ENCODE measurements at places on chromosomes 12 and 14.

DNA sequence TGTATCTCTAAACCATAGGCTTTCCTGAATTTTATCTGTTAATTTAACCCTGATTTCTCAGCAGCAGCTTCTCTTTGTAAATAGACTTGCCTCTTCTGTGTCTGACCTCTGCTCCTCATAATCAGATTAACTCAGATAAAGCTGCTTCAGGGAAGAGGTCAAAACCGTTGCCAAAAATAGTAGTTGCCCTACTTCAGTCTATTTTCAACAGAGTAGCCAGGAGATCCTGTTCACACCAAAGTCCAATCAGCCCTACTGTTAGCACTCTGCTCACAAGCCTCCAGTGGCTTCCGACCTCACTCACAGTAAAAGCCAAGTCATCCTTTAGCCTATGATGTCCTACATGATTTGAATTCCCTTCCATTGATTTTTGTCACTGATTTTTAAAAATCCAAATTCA, 258.4 kb downstream of the PPFIA2 start:
- DNase-seq, result no peak

- no peak for DNase-seq
Measured at GRCh38 chr12:68497702-68498101, 113.0 kb upstream of the RAP1B start.

DNA sequence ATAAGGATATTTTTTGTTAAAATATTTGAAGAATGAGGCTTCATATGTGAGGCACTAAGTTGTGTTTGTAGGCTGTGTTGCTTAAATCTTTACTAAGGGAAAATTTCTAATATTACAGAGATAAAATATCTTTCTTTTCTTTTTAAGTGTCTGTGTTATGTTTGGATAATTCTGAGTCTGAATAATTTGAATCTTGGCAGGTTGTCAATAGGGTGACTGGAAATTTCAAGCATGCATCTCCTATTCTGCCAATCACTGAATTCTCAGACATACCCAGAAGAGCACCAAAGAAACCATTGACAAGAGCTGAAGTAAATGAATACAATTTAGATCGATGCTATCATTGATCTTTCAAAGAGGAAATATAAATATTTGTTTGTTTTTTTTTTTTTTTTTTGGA, 29.4 kb downstream of the TMPO start:
- DNase-seq, result no peak

DNA sequence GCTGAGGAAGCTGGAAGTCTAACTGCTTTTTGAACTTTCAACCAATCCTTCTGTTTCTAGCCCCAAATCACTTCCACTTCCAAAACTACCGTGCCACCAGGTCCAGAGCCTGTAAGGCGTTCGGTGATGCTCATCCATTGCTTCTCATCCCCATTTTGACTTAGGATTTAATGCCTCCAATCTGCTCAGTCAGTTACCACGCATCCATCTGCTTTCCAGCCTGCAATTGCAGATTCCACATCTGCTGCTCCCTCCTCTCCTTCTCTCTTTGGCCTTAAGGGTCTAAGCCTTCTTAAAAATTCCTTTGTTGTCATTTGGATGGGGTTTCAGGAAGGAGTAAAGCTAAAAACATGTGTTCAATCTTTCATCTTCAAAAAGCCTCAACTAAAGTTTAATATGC, 74.7 kb downstream of the TUNAR start:
- DNase-seq, result no peak

- DNase-seq, result no peak
Measured at GRCh38 chr14:102485693-102486512, 23.7 kb downstream of the ANKRD9 start.

DNA sequence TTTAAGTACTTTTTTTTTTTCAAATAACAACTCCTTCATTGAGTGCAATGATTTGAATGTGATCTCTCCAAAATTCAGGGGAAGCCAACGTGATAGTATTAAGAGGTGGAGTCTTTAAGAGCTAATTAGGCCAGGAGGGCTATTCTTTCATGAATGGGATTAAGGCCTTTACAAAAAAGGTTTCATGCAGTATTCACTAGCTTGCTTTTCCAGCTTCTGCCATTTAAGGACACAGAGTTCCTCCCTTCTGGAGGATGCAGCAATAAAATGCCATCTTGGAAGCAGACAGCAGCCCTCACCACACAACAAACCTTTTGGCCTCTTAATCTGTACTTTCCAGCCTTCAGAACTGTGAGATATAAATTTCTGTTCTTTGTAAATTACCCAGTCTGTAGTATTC, 586.8 kb upstream of the LMO3 start:
- no peak for DNase-seq

- no peak for DNase-seq
Measured at GRCh38 chr12:3532931-3533702, 42.1 kb downstream of the PRMT8 start.

GRCh38 chr12:51924551-51925319, 17.4 kb downstream of the ACVRL1 start:
- DNase-seq, result no peak

DNA sequence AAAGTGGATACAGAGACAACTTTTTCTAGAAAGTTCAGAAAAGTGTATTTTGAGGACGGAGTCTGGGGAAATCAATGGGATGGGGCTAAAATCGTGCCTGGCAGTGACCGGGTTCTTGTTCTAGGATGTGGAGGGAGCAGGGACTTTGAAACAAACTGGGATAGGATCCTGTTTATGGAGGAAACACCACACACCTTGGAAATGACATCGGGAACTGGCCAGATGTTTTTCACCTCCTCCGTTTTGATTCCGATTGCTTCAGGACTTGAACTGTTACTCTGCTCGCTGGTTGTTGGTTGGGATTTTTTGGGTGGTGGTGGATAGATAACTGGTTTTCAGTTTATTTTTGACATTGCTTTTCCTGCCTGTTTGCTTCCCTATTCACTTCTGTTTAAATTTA, 506 bp downstream of the EMP1 start:
- no peak for DNase-seq

- DNase-seq, result no peak
Measured at GRCh38 chr14:101512376-101512695, 49.0 kb upstream of the DIO3 start.

DNA sequence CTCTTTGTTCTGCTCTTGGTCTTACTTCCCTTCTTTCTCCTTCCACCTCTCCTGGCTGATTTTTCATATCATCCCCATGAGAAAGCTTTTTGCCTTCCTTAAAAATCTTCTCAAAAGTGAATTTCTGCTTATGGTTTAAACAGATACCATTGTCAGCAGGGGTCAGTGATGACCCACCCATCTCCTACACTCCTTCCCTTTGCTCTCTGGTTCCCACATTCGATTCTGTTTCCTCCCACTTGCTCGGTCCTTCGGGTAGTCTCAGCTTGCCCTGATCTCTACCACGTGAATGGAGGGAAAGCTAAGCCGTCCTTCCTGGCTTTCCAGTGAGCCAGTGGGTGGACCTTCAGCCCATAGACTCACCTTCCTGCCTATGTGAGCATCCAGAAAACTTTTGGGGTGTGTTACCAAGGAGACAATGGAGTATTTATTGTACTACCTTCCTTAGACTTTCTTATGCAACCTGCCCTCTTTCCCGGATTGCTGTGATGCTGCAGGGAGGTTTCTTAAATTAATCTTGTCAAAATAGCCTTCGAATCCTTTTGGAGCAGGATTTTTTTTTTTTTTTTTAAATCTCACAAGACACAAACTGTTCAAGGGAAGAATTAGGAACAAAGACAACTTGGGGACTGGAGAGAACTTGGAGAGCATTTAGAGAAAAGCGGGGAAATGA, 306.3 kb downstream of the CACNA1C start:
- DNase-seq, result no peak

GRCh38 chr14:75236901-75237419, 41.7 kb upstream of the FOS start:
- DNase-seq, result no peak
